ENCODE measurements at places on chromosomes 12 and 14.
A peak's percentile ranks its signal among the peaks of the same experiment; 100 is the strongest.

DNA sequence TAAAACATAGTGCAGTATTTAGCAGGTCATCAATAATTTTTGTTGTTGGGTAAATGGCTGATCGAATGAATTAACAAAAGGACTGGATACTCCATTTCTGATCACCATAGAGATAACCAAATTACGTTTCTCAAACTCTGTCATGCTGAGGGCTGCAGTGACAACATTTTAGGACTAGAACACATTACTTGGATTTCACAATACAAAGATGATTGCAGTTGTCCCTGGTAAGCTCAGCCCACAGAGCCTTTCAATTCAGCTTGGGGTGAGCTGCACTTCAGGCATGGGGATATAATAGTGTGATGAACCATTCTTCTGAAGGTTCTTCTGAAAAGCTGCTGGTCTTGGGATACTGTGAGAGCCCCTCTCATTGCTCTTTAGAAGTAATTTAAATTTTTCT is 74.3 kb downstream of the FAR2 start:
- DNase-seq = no peak

DNA sequence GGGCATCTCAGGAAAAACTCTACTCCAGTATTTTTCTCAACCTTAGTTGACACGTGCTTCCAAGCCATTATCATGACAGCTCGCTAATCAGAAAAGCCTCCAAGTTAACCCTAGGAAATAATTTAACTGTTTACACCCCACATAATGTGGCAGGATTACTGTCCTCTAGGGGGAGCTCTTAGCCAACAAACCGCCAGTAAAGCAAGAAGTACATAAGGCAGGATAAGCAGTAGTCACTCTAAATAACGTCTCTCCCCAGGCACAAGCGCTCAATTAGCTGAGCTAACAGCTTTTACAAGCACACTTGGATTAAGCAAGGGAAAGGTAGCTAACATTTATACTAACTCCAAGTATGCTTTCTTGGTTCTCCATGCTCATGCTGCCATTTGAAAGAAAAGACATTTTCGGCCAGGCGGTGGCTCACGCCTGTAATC is 22.8 kb downstream of the APOBEC1 start:
- DNase-seq = no peak

- no peak for DNase-seq
Observed at GRCh38 chr14:34111953-34112352, 161.1 kb upstream of the EGLN3 start.

DNA sequence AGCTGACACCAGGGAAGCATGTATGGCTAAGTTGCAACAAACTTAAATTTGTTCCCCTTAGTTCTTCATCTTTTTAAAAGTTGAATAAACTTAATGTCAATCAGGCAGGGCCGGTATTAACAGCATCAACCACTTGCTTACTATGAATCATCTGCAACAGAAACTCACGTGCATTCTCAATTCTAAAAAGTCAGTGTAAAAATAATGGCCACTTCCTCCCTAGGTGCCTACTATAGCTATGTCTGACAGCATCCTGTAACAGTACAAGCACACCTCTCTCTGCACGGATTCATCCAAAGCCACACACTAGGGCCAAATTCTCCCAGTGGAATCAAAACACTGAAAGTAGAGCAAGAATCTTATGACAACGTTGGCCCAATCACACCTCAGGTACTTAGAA is 48.6 kb downstream of the PPP1R36 start:
- DNase-seq = no peak

DNA sequence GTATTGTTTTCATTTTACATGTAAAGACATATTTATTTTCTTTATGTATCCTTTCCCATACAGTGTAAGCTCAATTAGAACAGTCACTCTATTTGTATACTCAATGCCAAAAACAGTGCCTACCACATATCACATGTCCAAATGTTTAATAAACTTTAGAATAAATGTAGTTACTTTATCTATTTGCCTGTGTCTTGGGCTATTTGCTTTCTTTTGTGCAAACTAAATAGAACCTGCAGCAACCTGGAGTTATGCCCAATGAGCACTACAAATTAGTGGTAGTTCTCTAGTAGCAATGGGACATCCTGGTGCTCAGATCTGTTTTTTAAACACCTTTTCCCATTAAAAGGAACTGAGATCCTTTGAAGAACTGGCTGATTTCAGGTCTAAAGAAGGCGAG is 186.7 kb downstream of the PPFIA2 start:
- DNase-seq = no peak

- no peak for DNase-seq
Observed at GRCh38 chr12:123873793-123874192, 98.8 kb downstream of the CCDC92 start.

DNA sequence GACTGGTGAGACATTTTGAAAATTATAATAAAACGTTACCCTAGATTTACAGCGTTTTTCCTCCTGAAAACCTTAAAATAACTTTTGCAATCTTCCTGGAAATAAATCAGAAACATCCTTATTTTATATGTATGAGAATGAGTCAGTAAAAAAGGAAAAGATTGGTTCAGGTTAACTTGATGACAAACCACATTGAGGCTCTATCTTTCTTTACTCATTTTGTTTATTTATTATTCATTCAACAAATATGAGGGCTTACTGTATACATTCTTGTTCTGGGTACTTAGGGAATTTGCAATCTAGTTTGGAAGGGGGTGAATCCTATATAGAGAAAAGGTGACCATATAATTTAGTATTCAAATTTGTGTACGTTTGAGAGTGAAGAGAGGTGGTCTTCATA is 156.6 kb downstream of the UNC79 start:
- no peak for DNase-seq

GRCh38 chr14:34875031-34875922 is at the start of gene BAZ1A:
BAZ1A (minus strand) TSS chr14:34875360; CDS start chr14:34874604, 756 bp downstream.
- peak; percentile 83 for DNase-seq

DNA sequence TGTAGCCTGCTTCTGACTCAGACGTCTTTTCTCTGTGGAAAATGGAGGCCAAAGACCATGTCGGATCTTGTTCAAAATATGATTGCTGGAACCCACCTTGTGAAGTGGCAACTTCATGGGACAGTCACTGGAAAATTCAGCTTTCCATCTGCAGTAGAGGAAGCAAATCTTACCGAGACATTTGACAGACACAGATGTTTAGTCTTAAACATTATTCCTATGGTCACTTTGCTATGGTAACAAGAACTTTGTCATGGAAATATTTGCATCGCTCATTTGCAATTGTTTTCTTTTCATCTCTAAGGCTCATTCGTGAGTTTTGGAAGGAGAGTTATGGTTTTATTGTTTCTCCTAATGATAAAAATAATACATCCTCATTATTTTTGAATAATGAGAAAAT is 98.3 kb upstream of the HIF1A start:
- no peak for DNase-seq

DNA sequence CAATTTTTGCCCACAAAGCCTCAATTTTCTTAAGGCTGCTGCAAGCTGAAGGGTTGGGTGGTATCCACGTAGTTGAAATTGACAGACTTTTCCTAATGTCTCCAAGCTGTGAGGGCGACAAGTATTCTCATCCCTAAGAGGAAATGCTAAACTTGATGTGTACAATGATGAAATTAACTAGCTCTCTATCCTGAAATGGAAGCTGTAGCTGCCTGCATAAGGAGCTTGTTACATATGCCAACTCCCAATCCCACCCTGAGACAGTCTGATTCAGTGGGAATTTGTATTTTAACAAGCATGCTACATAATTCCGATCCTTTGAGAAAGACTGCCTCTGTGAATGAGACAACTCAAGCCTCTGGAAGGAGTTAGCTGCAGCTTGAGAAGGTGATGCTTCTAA is 45.7 kb upstream of the MDM1 start:
- DNase-seq = no peak

- no peak for DNase-seq
Observed at GRCh38 chr12:26636710-26637328, 196.2 kb downstream of the ITPR2 start.
